Stimulated activated CD4-positive, alpha-beta T cell treated with anti-CD3 and anti-CD28 coated beads, Interleukin-15, amount 100 ng/mL, for 1 hour (primary cell): ENCODE measurements at places on chromosomes 16 and 17.

DNA sequence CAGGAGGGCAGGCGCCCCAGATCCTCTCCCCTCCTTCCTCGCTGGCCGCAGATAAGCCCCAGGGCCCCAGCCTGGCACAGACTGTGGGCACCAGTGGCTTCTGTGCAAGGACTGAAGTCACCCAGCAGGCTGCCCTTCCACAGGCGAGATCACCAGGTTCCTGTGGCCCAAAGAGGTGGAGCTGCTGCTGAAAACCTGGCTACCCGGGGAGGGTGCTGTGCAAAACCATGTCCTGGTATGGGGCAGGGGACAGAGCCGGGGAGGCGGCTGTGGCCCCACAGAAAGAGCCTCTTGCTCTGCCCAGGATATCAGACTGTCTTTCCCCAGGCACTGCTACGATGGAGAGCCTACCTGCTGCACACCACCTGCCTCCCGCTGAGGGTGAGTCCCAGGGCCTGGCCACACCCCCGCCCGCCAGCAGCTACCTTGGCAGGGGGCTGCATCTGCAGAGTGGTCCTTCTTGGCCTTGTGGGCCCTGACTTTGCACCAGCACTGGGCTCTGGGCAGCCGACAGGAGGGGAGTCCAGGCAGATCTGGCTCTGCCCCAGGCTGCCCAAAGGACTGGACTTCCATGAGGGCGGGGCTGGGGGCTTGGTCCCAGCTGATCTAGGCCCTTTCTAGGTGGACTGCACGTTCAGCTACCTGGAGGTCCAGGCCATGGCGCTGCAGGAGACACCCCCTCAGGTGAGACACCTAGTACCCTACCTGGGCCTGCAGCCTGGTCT, 615 bp downstream of the CARMIL2 start:
- DNase-seq: no peak

- DNase-seq: no peak
Measured at GRCh38 chr17:79608624-79608959, 2.3 kb downstream of the RBFOX3 start.

DNA sequence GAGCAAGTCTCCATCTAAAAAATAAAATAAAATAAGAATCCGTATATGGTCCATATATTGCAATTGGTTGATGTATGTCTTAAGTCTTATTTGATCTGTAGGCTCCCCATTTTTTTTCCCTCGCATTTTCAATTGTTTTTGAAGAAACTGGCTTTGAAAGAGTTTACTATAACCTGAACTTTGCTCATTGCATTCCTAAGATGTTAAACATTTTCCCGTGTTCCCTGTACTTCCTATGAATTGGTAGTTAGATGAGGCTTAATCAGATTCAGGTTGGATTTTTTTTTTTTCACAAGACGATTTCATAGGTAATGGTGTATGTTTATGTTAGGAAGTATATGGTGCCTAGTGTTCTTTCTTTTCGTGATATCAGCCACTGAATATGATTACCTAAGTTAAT, 3.3 kb downstream of the LRRC36 start:
- DNase-seq: no peak

GRCh38 chr16:79185711-79186110, 414.8 kb downstream of the MAF start:
- no peak for DNase-seq

GRCh38 chr16:83730812-83731211, 77.0 kb upstream of the HSBP1 start:
- DNase-seq: no peak

- no peak for DNase-seq
Measured at GRCh38 chr16:13999895-14000425, 71.2 kb upstream of the MRTFB start.

GRCh38 chr16:77373726-77374125, 61.1 kb downstream of the ADAMTS18 start:
- DNase-seq: no peak

GRCh38 chr16:72425571-72426341, 253.8 kb upstream of the PMFBP1 start:
- DNase-seq: no peak

- DNase-seq: no peak
Measured at GRCh38 chr17:46885415-46886309, 34.3 kb downstream of the WNT9B start.

GRCh38 chr17:62704381-62704971, 77.0 kb downstream of the MRC2 start:
- DNase-seq: no peak
